ENCODE measurements at places on chromosomes 7 and 10.

DNA sequence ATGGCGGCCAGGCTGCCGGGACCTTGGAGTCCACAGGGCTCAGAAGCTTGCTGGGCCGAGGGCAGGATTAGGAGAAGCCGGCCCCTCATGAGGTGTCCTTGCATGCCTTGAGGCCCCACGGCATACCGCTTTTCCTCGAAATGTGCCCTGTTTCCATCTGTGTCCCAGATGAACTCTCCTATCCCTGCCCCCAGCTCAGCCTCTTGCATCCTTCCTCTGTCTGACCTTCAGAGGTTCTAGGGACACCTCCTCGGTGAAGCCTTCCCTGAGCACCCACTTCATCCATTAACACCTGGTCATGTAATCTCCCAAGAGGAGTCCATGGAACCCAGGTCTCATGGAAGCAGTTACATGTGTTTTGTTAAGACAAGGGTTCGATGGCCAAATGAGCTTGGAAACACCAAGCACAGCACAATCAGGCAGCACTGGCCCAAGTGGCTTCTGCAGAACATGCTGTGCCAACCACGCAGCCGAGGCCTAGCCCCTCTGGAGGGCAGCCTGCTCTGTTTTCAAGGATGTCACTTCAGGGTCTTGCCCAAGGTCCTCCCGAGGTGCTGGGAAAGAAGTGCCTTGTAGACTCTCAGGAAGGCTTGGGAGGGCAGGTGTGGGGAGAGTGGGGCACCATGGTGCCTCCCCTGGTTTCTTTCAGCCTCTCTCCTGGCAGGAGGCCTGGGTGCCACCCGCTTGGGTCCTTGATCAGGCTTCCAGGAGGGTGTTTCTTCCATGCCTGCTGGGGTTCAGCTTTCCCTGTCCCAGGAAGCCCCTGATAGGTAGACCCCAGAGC is 124.3 kb downstream of the NEURL1 start:
- no peak for DNase-seq

DNA sequence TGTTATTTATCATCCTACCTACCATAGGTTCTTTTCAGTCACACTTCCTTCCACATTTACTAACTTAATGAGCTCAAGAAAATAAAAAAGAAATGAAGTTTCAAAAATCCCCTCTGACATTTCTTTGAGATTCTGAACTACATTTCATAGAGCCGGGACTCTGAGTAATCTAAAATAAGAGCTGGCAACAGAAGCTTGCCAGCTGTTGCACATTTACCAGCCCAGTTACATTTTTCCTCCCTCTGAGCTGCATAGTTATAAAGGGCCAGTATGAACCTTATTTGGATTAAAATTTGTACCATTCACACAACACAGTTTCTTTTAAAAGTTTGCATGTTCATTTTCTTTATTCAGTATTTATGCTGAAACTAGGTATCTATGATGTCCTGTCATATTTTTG is 119.5 kb upstream of the CAV2 start:
- no peak for DNase-seq

- DNase-seq, result no peak
Measured at GRCh38 chr10:74223755-74224529, 72.9 kb downstream of the ADK start.

DNA sequence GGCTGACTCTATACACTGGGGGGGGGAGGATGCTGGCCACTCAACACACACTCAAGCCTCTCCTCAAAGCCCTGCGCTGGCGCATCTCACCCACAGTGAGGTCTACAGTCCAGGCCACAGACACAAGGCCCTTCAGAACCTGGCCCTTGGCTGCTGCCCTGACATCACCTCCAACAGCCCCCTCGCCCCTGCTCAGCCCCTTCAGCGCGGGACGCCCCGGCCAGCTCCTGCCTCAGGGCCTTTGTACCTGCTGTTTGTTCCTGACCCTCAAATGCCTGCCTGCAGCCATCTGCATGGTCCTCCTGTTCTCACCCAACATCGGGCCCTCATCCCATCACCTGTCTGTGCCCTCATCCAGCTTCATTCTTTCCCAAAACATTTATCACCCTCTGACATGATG is 572.6 kb downstream of the DNAJB6 start:
- no peak for DNase-seq

- DNase-seq, result no peak
Measured at GRCh38 chr7:46781901-46782439, 799.9 kb downstream of the TNS3 start.

- no peak for DNase-seq
Measured at GRCh38 chr10:126803394-126803793, 101.8 kb upstream of the DOCK1 start.

DNA sequence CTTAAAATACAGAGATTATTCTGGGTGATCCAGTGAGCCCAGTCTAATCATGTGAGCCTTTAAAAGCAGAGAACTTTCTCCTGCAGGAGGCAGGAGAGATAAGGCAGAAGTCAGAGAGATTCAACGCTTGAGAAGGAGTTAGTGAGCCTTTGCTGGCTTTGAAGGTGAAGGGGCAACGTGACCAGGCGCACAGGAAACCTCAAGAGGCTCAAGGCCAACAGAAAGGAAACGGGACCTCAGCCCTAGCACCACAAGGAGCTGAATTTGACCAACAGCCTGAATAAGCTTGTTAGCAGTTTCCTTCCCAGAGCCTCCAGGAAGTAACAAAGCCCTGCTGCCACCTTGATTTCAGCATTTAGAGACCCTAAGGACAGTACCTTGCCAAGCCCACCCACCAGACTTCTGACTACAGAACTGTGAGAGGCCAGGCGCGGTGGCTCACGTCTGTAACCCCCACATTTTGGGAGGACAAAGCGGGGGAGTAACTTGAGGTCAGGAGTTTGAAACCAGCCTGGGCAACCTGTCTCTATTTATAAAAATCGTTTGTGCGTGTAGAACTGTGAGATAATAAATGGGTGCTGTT is 87.3 kb upstream of the KAT6B start:
- DNase-seq, result no peak

DNA sequence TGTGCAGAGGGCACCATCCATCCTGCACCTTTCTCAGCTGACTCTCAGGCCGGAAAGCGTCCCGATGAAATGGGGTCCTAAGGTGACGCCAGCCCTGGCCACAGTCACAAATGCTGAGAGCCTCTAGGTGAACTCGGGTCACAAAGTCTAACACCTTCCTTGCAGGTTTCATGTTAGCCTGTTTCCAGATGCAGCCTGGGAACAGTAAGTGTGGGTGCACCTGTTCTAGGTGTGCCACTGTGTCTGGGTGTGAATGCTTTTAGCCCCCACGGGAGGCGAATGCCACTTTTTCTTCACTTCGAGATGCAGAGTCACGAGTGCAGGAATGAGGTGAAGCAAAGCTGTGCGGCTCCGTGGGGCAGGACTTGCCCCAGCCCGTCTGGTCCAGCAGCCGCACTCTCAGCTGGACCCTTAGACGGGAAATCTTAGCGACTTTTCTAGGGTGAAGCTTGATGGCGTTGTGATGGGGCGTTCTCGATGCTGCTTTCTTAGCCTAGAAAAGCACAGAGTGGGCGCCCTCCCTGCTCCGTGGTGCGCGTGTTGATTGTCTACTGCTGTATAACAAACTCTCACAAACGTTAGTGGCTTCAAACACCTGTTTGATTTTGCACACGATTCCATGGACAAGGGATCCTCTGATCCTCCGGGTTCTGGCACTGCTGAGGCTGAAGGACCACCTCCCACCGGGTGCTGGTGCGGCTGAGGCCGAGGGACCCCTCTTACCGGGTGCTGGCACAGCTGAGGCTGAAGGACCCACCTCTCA is 13.6 kb upstream of the VIPR2 start:
- DNase-seq, result no peak

GRCh38 chr7:26587536-26587935 is 276.9 kb downstream of the SKAP2 start:
- no peak for DNase-seq

GRCh38 chr10:4643471-4643870 is 182.5 kb upstream of the AKR1E2 start:
- no peak for DNase-seq

DNA sequence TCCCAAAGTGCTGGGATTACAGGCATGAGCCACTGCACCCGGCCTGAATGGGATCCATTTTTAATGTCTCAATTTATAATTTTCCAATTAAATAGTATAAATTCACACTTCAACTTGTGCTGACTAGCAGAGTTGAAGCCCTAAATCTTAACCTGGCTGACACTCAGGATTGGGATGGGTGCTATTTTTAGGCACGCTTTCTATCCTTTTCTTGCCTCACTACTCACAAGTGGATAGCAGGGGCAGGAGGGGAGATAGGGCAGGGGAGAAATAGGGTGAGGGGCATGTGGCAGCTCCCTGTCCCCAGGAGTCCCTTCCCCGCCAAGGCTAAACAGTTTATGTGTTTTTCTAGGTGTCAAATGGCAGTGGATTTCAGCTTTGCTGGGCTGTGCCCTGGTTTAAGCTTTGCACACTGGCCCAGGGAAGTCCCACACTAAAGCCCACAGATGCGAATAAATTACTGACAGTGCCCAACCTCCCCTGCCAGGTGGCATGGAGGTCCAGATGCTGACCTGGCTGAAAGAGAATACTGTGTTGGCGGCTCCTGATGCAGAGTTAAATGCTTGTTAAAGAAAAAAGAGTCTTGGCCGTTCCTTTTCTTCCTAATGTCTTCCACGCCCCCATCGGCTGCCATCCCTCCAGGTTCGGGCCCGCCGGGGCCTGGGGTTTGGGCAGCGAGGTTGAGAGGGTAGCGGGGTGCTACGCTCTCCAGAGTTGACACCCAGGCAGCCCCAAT is 36.2 kb upstream of the EFCAB10 start:
- DNase-seq, result no peak

- no peak for DNase-seq
Measured at GRCh38 chr10:102241032-102241443, 274 bp downstream of the PITX3 start.

DNA sequence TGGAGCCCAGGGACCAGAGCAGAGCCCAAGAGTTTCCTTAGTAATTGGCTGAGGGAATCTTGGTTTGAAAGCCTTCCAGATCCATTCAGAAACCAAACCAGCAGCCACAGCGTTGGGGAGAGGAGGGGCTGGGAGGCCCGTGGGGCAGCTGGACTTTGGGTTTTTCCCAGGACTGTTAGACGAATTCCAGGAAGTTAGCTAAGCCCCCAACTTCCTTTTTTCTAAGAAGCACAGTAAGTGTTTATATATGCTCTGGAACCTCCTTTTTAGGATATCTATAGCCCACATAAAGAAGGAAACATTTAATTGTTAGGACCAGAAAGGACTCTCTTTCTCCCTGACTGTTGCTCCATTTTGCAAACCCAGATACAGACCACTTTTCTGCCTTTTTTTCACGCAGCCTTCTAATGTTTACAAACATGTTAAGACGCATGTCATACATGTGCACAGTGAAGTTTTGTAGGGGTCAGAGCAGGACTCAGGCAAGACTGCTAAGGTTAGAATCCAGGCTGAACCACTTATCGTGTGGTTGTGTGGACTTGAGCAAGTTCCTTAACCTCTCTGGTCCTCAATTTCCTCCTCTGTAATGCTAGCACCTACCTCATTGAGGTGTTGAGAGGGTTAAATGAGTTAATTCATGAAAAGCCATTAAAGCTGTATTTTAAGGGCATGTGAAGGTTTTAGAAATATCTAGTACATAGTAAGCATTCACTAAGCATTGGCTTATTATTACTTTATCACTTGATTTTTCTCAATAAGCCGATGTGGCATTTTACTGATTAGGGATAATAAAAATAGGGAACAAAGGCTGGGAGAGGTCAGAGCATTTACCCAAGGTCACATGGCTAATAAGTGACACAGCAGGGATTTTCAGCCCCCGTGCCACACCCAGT is 42.4 kb downstream of the TBATA start:
- DNase-seq, result no peak

DNA sequence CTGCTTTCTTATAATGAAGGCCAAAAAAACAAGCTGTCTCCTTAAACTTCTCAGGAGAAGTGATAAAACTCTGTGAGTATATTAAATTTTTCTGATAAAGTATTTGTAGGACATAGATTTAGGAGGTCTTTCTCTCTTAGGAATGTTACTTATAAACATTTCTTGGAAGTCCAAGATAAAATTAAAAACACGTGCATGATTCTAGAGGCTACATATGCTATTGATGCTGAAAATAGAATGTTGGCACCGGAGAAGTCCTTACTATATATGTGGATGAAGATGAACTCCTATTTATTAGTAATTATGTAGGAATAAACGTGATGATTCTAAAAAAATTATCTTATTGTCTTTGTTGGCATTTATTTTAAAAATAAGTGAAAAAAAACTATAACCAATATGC is 241.3 kb upstream of the LRRTM3 start:
- no peak for DNase-seq

DNA sequence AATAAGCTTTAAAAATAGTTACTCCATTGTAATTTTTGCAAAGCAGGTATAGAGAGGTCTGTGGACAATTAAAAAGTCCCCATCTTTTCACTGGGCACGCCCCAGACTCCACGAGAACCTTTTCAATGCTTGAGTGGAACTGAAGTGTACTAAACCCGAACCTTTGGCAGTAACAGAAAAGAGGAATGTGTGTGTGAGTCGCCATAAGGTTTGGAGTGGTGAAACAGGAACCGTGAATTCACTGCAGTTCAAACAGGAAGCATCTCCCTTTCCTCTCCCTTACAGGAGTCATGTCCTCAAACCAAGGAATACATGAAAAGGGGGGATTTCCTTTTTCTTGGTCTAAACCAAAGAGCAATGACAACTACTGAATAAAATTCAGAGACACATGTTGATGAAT is 23.2 kb downstream of the NDUFB2 start:
- no peak for DNase-seq

- no peak for DNase-seq
Measured at GRCh38 chr10:69317175-69317604, 38.9 kb downstream of the HK1 start.

GRCh38 chr7:30755384-30756154 is 3.6 kb downstream of the INMT start:
- no peak for DNase-seq

DNA sequence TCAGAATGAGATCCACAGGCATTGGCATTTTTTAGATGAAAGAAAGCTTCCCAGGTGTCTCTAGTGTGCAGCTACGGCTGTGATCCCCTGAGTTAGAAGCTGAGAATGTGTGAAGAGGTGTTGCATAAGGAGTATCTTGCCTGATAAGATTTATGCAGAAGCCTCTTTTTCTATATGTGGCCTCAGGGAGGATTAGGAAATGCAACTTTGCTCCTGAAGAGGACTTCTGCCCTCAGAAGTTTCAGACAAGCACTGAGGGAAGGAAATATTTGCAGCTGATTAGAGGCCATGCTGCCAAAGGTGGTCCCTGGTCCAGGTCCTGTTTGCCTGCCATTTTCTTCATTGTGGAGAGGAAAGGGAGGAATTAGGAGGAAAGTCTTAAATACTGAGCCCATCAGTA is 551.8 kb downstream of the PHTF2 start:
- DNase-seq, result no peak

DNA sequence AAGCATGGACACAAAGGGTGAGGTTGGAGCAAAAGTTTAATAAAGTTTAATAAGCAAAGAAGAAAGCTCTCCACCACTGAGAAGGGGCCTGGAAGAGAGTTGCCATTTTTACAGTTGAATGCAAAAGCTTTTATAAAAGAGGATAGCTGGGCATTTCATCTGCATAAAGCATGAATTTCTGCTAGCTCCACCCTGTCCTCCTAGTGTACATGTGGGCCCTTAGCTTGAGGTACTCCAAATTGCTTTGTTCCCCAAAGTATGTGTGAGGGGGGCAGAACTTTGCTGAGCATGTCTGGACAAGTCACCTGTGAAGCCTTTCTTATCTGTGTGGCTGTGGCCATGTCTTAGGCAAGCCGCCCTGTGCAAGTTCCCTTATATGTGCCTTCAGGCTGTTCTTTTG is 22.6 kb upstream of the CROT start:
- no peak for DNase-seq

GRCh38 chr7:30899630-30900029 is 12.0 kb upstream of the AQP1 start:
- no peak for DNase-seq

GRCh38 chr10:102580230-102580629 is 64.0 kb upstream of the TRIM8 start:
- DNase-seq, result no peak

Measured in stimulated activated naive CD4-positive, alpha-beta T cell (primary cell).